IPS-NIHi11 (cell line): ENCODE measurements at places on chromosomes 12 and 14.
A peak's percentile ranks its signal among the peaks of the same experiment; 100 is the strongest.

GRCh38 chr12:132362996-132363660 is 33.7 kb upstream of the GALNT9 start:
- no peak for DNase-seq

- no peak for DNase-seq
These were observed 692.6 kb downstream of the VRK1 start for GRCh38 chr14:97489750-97490149.

- DNase-seq, result no peak
These were observed 238.9 kb downstream of the CHST11 start for GRCh38 chr12:104695453-104696148.

- DNase-seq, result no peak
These were observed 63.3 kb downstream of the SYNE3 start for GRCh38 chr14:95452893-95453712.

DNA sequence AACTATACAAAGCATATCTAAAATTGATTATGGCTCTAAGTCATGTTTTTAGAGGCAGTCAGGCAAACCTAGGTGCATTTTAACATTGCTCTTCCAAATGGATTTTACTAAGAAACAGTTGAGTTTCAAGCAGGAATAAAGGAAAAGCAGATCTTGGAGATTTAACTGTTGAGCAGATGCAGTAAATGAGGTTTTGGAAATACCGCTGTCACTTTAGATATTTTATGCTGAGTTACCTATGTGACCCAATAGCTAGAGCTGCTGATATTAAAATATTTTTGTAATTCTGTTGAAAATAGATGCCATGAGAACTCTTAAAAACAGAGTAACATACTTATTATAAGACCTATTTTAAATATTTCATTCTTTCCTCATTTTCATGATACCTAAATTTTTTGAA is 181.4 kb downstream of the SYT1 start:
- DNase-seq, result no peak

DNA sequence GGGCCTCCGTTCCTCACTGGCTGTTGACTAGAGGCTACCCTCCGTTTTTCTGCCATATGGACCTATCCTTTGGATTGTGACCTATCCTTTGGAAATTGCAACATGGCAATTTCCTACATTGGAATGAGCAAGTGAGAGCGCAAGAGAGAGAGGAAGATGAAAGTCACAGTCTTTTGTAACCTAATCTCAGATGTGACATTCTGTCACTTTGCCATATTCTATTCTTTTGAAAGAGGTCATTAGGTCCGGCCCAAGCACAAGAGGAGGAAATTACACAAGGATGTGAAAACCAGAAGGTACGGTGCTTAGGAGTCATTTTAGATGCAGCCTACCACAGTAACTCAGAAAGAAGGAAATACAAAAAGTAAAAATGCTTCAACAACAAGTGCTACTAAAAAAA is 47.3 kb upstream of the SRP54 start:
- no peak for DNase-seq

- peak; percentile 20 for DNase-seq
These were observed 50.0 kb upstream of the STON2 start for GRCh38 chr14:81450100-81450531.

- DNase-seq, result no peak
These were observed 102.0 kb downstream of the TMEM30B start for GRCh38 chr14:61179061-61179690.

GRCh38 chr12:569091-569676 is 94.1 kb downstream of the NINJ2 start:
- DNase-seq, result no peak

DNA sequence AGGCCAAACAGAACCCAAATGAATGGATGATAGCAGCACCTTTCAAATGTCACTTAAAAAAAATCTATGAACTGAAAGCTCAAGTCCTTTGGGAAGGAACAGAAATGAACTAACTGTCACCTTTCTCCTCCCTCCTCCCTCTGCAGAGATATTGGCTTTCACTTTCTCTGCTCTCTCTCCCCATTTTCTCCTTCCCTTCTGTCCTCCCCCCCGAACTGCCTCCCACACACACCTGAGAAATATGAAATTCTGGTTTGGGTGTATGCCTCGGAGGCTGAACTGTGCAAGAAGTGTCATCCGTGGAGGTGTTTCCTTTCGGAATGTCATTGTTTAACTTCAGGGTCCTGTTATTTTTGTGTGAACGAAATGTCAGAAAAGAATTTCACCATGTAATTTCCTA is 87.8 kb downstream of the NEDD1 start:
- no peak for DNase-seq

DNA sequence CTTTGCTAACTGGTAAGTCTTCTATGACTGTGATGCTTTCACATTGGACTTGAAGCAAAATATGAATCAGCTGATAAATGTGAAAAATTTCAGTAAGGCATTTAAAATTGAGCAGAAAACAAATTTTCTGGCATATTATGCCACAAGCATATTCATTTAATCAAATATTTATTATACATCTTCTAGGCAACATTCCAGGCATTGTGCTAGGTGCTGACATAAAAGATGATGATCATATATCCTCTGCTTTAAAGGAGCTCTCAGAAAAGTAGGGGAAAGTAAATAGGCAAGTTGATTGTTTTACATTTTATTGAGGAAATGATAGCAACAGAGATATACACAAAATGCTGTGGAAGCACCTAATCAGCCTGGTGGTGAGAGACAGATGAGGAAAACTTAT is 248.9 kb downstream of the SLC16A7 start:
- no peak for DNase-seq

- no peak for DNase-seq
These were observed 39.4 kb downstream of the SDR9C7 start for GRCh38 chr12:56894698-56895368.

GRCh38 chr12:20863056-20863455 is 52.6 kb downstream of the SLCO1B3 start:
- peak; percentile 8 for DNase-seq

DNA sequence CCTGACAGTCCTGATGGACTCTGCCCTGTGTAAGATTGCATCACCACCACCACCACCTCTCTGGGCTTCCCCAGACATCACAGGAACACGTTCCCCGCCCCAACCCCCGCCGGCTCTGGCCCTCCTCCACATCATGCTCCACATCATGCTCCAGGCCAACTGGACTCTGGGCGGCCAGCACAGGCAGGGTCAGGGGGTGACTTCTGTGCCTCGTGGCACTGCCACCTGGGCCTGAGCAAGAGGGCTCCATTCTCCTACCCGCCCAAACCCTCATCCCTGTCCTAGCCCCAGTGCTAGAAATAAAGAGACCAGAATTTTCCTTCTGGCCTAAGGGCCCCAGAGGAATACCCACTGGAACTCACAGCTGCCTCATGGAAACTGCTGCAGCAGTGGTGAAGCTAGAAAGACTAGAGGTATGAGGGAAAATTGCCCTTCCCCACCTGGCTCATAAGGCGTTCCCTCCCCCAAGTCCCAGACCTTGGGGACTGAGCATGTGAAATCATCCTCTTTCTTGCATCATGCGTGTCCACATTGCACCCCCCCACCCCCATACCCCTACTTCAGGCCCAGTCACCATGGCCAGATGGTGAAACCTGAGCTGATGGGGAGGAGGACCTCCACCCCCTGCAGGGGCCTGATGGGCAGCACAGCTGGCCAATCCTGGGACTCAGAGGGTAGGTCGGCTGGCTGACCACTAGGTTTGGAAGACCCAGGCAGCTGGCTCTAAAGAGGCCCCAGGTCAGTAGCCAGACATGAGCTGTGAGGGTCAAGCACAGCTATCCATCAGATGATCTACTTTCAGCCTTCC is at the start of gene INHBE:
TSS of gene INHBE (plus strand) at position 742 of the 808 bp plus-strand sequence. CDS start 230 bp downstream, outside the sequence.
- DNase-seq, result peak; percentile 80

GRCh38 chr12:132550014-132550802 is 60.2 kb downstream of the LRCOL1 start:
- DNase-seq, result peak; percentile 67

DNA sequence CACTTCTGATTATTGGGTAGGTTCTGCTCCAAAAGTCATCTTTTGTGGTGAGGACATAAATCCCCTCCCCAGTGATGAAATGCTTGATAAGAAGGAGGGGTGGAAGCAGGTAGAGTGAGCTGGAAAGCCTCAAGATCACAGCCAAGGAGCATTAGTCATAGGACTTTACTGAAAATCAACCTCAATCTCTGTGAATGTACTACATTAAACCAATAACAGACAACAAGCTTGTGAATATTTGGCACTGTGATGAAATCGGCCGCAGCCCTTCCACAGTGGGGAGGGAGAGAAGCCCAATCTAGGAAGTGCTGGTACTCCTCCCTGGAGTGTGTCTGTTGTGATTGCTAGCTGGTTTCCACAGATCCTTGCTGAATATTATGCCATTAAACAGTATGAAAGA is 41.2 kb upstream of the PTCSC3 start:
- no peak for DNase-seq

- DNase-seq, result no peak
These were observed 50.4 kb downstream of the ITPK1 start for GRCh38 chr14:93065272-93065730.

GRCh38 chr12:27606986-27607385 is 83.0 kb downstream of the PPFIBP1 start:
- DNase-seq, result no peak

GRCh38 chr12:32944195-32944594 is 47.6 kb upstream of the PKP2 start:
- DNase-seq, result no peak

- DNase-seq, result peak; percentile 72
These were observed 124.8 kb upstream of the MAP1LC3B2 start for GRCh38 chr12:116434155-116435011.

DNA sequence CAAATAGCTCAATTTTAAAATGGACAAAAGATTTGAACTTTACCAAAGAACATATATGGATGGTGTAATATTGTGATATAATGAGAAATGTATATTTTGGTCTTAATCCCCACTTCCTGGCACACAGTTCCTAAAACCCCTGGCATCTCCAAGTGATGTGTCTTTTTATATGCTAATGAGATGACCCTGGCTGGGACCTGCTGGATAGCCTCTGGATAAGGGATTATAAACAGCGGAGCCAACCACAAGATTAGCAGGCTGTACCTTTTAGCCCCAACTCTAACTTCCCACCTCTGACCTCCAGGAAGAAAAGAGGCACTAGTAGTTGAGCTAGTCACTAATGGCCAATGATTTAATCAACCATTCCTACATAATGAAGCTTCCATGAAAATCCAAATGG is 130.0 kb downstream of the DPF3 start:
- no peak for DNase-seq

DNA sequence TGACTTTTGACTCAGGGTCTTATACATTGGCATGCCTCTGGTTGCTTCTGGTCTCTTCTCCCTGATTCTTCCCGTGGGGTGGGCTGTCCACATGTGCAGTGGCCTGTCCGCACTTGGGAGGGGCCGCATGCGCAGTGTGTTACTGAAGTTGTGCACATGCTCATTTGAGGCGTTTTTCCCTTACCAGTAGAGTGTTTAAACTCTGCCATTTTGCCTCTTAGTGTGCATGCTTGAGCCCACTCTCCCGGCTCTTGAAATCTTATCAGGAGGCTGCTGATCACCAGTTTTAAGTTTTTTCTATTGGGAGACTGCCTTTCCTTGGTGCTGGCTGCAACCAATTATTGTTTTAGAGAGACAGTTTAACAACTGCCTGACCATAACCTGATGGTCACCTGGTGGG is 32.1 kb upstream of the HECTD1 start:
- no peak for DNase-seq

GRCh38 chr14:101728367-101728742 is 33.2 kb upstream of the PPP2R5C start:
- no peak for DNase-seq

- DNase-seq, result no peak
These were observed 495.4 kb upstream of the SEL1L start for GRCh38 chr14:82029038-82029437.
